ENCODE measurements at places on chromosomes 3 and 15. TPM values are rescaled to one million over a fixed set of nuclear protein-coding genes. Genes with fewer than 3 reads are reported as not detected.

DNA sequence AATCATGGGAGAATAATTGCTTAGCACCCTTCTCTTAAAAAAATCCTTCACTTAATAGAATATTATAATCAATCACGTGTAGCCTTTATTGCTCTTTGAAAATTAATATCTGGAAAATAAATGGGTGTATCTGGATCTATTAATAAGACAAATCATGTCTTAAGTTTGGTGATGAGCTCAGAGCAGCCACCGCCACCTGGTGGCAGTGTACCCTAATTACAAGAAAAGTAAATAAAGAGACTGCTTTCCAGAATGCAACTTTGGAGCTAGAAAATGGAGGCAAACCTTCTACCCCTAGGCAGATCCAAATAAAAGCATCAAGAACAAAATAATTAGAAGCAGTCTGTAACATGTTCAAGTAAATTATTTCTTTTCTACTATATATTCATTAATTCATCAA, 43.5 kb downstream of the EPHB1 start:
- DNase-seq, result no peak

GRCh38 chr3:112132975-112133448, at the start of gene GCSAM:
TSS of gene GCSAM (minus strand) at chr3:112133248. CDS start at chr3:112133120, 128 bp downstream.
- peak; percentile 90 for DNase-seq

ANKRD34C gene
- not detected for polyA plus RNA-seq

ABI3BP gene
- 15.2 TPM for polyA plus RNA-seq

DNA sequence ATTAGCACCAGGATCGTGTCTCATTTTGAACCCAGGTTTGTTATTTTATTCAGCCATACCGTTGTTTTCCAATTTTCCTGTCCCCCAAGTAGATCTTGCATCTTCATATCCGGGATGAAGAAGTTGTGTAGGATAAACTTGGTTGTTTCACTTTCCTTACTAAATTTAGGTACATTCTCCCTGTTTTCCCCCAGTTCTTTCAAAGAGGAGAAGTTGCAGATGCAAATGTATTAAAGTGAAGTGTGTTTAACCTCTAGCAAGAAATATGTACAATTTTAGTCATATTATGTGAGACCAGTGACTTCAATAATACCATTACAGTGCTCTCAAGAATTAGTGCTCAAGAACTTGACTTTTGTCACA, 1.3 kb downstream of the ATXN7 start:
- DNase-seq, result no peak

- DNase-seq, result no peak
These were observed 61.1 kb upstream of the GPD1L start for GRCh38 chr3:32045091-32045915.

GRCh38 chr3:88632226-88632625, 475.2 kb upstream of the EPHA3 start:
- DNase-seq, result no peak

ETV5 gene
- polyA plus RNA-seq, result 8.9 TPM

- DNase-seq, result no peak
These were observed 82.8 kb downstream of the PPARG start for GRCh38 chr3:12371525-12372140.

- no peak for DNase-seq
These were observed 59.4 kb downstream of the WNT5A start for GRCh38 chr3:55427739-55428138.

DNA sequence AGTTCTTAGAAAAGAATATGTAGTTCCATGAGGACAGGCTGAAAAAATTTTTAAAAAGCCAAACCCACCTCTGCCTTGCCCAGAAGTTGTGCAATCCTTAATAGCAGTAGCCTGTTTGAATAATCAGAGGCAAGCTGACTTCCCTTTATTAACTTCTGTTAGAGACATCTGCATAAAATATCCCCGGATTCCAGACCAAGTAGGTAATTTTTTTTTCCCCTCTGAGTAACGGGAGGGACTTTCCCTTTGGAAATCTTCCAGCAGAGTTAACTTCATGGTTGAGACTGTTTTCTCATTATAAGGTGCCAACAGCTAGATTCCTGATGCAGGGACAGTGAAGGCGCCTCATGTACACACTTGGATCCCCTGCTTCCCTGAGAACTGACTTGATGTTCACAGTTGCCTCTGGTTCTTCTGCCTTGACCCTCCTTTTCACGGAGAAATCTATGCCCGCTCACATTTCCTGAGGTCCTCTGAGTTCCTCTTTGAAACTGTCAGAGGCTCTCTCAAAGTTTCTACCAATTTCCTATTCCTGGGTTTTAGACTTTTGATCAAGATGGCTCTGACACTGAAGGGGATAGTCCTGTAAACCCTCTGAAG, 227.6 kb upstream of the BHLHE40 start:
- DNase-seq, result no peak

- no peak for DNase-seq
These were observed 23.1 kb downstream of the LMLN start for GRCh38 chr3:197983076-197983475.

- DNase-seq, result no peak
These were observed 309.1 kb upstream of the ICE2 start for GRCh38 chr15:60787837-60788691.
